Urinary bladder (tissue), 4 donors: ENCODE measurements at places on chromosomes 2 and 18. TPM values are rescaled to one million over a fixed set of nuclear protein-coding genes. Genes with fewer than 3 reads are reported as not detected.

DNA sequence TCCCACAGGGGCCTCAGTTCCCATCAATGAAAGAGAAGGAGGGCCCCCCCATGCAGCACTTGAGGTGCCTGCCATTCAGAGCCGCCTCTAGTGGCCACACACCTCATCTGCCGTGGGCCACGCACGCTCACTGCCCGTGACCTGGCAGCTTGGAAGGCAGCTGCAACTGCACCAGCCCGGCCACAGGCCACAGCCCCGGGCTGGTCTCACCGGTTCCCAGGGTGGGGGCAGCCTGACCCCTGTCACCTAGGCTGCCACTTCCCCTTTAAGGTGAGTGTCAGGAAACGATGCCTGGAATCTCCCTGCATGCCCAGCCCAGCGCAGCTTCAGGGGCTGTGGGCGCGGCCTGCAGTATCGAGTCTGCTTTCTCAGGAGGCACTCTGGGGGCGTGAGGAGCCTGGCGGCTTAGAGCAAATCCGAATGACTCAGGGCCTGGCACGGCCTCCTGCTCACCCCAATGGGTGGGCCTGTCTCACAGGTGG, 2.6 kb downstream of the MAB21L4 start:
- DNase-seq, result no peak

Gene NT5DC4
- total RNA-seq, result not detected

Gene STARD6
- total RNA-seq, result 0.53 TPM

GRCh38 chr2:100064592-100065428, 77.6 kb downstream of the AFF3 start:
- DNase-seq, result no peak

- DNase-seq, result no peak
Observed at GRCh38 chr2:219954331-219954730, 326.9 kb downstream of the SLC4A3 start.

DNA sequence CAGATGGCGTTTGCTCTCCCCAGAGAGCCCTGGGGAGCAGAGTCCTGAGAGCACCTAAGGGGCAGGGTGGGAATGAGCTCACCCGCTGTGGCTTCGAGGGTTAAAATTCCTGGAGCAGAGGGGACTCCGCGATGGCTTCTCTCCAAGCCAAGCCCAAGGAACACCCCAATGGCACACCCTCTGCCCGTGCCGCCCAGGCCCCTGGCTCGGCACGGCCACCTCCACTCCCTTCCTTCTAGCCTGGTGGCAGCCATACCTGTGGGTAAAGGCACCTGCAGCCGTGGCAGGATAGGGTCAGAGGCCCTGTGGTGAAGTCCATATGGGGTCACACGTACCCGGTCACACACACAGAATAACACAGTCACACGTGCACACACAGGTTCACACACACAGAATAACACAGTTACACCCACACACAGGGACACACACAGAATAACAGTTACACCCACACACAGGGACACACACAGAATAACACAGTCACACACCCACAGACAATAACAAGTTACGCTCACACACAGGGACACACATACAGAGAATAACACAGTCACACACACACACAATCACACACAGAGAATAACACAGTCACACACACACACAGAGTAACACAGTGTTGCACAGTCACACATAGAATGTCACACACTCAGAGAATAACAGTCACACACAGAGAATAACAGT, 50.5 kb downstream of the RAMP1 start:
- no peak for DNase-seq

Gene STK17B
- 37.3 TPM for total RNA-seq

- DNase-seq, result no peak
Observed at GRCh38 chr18:48946329-48946835, 4.4 kb downstream of the SMAD7 start.

DNA sequence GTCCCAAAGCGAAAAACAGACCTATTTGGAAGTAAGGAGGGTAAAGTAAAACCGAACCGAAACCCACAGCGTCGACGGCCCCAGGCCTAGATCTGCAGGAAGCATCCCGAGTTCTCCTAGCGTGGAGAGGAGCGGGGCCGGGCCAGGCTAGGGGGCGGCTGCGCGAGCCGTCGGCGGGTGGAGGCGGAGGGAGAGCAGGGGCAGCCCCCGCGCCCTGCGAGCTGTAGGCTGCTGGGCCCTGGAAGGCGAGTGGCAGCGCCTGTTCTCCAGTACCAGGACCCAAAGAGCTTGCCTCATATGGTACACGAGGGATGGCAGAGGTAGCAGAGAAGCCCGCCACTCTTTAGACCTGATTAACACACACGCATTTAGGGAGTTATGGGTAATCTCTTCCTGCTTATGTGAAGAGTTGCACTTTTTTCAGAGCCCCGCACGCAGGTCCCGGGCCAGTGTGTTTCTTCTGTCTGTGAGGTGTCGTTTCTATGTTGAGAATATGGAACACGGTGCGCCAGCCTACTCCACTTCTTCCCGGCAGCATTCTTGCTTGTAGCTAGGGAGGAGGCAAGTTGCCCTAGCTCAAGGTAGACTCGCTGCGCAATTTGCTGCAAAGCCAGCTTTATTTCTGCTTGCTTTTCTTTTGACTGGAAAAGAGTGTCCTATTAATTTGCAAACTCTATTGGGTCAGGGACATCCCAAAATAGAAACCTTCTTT, 71.1 kb downstream of the ARHGEF33 start:
- no peak for DNase-seq

Gene KLHL14
- 1.5 TPM for total RNA-seq

Gene REG1A
- total RNA-seq, result not detected

GRCh38 chr2:107001964-107002696, 116.2 kb upstream of the ST6GAL2 start:
- DNase-seq, result no peak

DNA sequence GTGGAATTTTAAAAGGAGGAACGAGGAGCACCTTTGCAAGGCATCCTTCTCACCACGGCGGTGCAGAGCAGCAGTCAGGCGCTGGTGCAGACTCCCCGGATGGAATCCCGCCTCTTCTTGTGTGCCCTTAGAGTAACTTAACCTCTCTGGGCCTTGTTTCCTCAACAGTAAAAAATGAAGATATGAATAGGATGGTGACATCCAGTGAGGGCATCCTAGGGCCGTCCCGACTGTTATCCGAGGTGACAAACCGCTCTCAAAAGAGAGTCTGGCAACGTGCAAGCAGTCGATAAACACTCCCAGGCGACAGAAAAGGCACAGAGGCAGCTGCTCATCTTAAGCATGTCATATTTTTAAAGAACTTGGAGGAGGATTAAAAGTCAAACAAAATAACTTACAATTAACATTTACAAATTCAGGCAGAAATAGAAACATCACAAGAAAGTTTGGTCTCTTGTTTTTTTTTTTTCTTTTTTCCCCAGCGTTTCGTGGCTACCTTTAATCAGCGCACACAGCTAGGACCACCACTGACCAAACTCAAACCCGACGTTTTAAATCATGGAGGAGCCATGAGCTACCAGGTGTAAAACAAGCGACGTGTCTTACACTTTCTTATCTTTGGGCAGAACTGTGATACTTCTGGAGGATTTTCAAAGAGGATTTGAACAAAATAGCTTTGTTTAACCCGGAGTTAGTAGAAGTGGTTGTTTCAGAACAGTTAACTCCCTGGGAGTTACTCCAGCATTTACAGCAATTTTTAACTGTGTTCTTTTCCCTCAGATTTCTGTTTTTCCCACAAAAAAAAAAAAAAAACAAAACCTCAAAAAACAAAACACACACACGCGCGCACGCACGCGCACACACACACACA, 2.1 kb downstream of the MBP start:
- DNase-seq, result no peak

Gene FAM136A
- total RNA-seq, result 22.7 TPM

GRCh38 chr2:216498379-216499352, at the start of gene RPL37A:
Gene RPL37A (plus strand): TSS chr2:216498844. CDS start chr2:216498875, 31 bp downstream.
- DNase-seq, result peak; percentile 94

- DNase-seq, result no peak
Observed at GRCh38 chr2:231373786-231374349, 21.6 kb upstream of the B3GNT7 start.

DNA sequence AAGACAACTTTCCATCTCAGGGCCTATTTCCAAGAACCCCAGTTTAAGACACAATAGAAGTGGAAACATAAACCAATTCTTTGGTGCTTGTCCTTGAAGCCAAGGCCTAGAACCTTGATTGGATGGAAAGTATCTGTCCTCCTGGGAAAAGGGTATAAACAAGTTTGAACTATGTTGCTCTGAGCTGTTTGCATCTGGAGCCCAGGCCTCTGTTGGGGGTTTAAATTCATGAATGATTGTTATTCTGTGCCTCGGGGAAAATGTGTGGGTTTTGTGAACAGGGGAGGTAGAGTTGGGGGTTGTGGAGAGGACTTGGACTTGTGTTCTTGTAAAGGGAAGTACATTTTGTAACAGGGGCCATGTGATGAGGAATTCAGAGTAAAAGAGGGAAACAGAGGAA, 406.1 kb downstream of the SLC4A3 start:
- DNase-seq, result no peak

- DNase-seq, result no peak
Observed at GRCh38 chr18:31250902-31251301, 67.1 kb upstream of the DSG1 start.

DNA sequence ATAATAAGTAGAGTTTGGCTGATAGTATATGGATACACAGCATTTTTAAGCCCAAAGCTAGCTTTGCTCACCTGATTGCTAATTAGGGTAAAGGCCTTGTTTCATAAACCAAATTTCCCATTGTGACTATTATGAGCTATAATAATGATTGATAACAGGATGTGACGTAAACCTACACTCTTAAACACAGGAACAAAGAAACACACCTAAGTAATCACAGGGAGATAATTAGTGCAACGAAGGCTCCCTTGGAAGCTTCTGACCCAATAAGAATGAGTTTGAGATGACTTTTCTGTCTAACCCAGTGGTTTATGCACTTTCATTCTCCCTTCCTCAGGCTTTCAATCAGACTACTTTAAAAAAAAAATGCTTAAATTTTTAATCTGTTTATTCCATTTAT, 683.2 kb downstream of the SATB2 start:
- no peak for DNase-seq

Gene KYNU
- total RNA-seq, result 9.8 TPM

GRCh38 chr18:58792086-58792485, 72.6 kb upstream of the ZNF532 start:
- DNase-seq, result no peak

GRCh38 chr2:237892984-237893595, 33.7 kb downstream of the RAMP1 start:
- no peak for DNase-seq

DNA sequence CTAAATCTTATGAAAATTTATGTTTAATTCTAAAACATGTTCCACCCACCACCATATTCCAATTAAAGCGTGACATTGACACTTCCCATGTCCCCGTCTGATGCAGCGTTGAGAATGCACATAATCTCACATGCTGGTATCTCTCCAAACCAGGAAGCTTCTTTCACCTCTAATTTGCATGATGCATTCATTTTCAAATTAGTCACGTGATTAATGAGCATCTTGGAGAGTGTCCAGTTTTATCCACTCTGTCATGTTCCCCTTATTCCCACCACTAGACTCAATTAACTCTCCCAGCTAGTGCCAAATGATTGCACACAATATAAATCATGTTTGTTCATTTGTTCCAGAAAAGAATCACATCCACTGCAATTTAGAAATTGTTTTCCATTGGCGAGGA, 105.8 kb downstream of the RIT2 start:
- DNase-seq, result no peak

Gene KCNJ3
- total RNA-seq, result 2.3 TPM

Gene SRD5A2
- 16.2 TPM for total RNA-seq

Gene ANKRD30BL
- total RNA-seq, result 0.26 TPM

DNA sequence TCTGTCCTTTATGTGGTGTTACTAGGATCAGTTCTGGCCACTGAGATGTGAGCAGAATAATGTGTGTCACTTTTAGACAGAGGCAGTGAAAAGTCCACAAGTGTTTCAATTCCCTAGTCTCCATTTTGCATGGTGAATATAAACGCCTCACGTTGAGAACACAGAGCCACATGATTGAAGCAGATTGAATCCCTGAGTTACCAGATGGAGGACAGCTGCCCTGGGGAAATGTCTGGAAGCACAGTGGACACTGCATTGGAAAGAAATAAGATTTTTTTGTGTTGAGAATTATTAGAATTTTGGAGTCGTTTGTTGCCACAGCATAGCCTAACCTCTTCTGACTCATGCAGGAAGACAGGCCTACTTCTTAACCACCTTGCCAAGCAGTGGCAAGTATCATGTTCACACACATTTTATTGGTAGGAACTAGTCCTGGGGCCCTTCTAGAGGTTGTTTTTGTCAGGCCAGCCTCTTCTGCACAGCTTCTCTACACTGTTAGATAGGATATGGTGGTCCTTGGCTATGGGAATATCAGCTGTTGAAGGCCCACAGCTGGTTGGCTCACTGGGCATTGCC, 188.6 kb downstream of the TMEM182 start:
- DNase-seq, result no peak

Gene CCDC93
- 31.0 TPM for total RNA-seq

DNA sequence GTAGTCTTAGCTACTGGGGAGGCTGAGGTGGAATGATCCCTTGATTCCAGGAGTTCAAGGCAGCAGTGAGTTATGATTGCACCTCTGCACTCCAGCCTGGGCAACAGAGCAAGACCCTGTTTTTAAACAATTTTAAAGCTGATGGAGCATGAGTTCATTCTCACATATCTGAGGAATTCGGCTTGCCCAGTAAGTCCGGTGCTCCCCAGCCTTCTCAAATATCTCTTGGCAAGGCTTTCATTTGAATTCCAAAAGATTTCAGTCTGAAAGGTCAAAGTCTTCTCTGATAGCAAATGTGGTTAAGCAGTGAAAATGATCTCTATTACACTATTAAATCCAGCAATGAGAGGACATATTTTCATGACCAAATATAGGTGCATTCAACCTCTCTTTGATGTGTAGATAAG, 27.9 kb downstream of the PIEZO2 start:
- no peak for DNase-seq

GRCh38 chr2:46167924-46168323, 129.3 kb upstream of the EPAS1 start:
- no peak for DNase-seq

Gene PIEZO2
- total RNA-seq, result 78.1 TPM

- no peak for DNase-seq
Observed at GRCh38 chr2:136582628-136583205, 182.6 kb upstream of the THSD7B start.

DNA sequence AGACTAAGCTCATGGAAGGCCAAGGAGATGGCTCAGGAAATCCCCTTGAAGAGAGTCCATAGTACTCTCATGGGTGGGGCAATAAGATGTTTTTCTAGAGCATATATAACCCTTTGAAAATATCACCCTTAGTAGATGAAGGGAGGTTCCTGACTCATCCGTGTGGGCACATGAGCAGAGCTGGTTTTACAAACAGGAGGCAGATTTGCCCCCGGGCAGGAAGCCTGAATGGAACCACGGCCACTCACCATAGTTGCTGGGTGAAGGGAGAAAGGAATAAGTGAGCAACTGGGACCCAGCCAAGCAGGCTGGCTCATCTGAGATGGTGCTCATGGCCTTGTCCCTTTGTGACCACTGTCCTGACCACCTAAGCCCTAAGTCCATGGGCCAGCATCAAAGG, 29.0 kb upstream of the MAPRE3 start:
- DNase-seq, result no peak

DNA sequence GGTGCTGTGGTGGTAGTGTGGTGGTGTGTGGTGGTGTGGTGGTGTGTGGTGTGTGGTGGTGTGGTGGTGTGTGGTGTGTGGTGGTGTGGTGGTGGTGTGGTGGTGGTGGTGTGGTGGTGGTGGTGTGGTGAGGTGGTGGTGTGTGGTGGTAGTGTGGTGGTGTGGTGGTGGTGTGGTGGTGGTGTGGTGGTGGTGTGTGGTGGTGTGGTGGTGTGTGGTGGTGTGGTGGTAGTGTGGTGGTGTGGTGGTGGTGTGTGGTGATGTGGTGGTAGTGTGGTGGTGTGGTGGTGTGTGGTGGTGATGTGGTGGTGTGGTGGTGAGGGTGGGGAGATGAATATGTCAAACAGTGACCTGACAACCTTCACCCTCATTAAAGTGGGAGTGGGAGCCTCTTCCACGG, 55.6 kb upstream of the DLGAP1 start:
- no peak for DNase-seq

Gene OR6B2
- total RNA-seq, result not detected
